ENCODE measurements at places on chromosomes 11 and 22.

- no peak for DNase-seq
Observed at GRCh38 chr22:39927544-39927943, 26.7 kb downstream of the GRAP2 start.

- DNase-seq = no peak
Observed at GRCh38 chr11:108536783-108537182, 38.6 kb upstream of the POGLUT3 start.

GRCh38 chr11:122042981-122043380 lies 73.0 kb downstream of the BLID start:
- DNase-seq = no peak

GRCh38 chr11:129871914-129872313 lies 23.5 kb downstream of the NFRKB start:
- no peak for DNase-seq

- peak; percentile 17 for DNase-seq
Observed at GRCh38 chr11:73983741-73984538, 1.3 kb upstream of the UCP2 start.

DNA sequence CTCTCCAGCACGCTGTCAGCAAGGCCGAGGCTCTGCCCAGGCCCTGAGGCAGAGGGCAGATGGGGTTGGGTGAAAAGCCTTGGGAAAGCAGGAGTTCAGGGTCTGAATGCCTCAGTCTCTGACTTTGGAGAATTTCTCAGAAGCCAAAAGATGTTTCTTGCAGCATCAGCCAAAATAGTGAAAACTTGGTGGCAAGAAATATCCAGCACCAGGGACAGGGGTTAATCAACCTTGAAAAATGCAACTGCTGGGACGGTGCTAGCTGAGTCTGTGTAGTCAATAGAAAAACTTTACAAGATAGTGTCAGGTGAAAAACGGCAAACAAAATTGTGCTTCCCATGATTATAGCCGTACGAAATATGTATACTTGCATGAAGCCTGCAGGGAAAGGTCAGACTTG lies 1.4 kb upstream of the ABCC8 start:
- DNase-seq = no peak

DNA sequence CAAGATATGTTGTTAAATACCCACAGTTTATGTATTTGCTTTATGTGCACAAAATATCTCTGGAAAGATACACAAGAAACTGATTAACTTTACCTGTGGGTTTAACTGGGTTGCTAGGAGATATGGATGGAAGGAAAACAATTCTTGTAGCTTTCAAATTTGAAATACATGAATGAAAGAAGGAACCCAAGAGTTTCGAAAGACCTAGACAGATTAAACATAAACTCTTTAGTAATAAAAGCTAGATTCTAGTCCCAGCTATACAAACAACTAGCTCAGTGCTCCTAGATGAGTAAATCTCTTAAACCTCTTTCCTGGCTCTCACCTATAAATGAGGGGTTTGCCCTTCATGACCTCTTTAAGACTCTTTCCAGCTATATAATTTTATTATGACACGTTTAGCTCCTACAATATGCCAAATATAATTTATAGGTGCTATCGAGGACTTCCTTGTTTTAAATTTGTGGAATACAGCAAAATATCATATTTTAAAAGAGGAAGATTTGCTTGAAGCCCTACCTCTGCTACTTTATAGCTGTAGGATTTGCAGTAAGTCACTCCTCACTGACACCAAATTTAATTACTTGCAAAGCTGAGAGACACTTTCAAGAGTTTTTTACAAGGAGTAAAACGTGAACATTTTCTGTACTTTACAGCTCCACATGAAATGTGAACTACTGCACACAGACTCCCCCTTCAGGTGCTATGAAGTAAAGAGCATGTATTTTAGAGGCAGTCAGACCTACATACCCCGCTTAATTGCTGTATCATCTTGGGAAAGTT lies 50.7 kb downstream of the RRAS2 start:
- no peak for DNase-seq

- no peak for DNase-seq
Observed at GRCh38 chr11:130842001-130842400, 74.3 kb downstream of the SNX19 start.

- DNase-seq = no peak
Observed at GRCh38 chr11:102683277-102683676, 22.3 kb downstream of the MMP27 start.

DNA sequence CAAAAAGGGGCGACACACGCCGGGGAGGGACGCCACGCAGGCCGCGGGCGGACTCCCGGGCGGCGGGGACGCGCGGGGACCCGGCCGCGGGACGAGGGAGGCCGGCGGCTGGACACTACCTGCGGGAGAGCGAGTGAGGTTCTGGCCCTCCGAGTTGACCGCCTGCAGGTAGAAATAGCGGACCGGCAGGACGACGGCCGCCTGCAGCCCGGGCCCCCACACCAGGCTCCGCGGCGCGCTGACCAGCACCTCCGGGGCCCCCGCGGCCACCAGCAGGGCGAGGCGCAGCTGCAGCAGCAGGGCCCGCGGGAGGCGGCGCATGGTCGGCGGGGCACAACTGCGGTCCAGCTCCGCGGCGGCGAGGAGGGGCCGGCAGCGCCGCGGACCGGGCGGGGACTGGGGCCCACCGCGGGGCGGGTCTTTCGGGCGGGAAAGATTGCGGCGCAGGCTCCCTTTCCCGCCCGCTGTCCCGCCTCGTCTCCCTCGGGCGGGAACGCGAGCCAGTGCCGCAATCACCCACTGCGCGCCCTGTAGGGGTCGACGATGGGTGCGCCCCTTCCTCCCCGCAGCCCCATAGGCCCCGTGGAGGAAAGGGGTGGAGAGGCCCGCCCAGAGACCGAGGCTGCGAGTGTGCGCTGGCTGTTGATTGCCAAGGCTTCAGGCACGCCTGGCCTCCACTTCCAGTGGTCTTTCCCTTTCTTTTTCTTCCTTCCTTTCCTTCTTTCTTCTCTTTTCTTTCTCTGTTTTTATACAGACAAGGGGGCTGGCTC lies at the start of gene POGLUT3:
Gene POGLUT3 (minus strand): TSS at position 339 of the 770 bp plus-strand sequence. CDS start 18 bp downstream, at position 321.
- DNase-seq = peak; percentile 74

GRCh38 chr11:19432370-19433061 lies 191.8 kb upstream of the E2F8 start:
- DNase-seq = no peak

- no peak for DNase-seq
Observed at GRCh38 chr22:27772984-27773498, 28.5 kb downstream of the MN1 start.

GRCh38 chr22:24400726-24401596 lies 26.4 kb upstream of the ADORA2A start:
- DNase-seq = no peak

DNA sequence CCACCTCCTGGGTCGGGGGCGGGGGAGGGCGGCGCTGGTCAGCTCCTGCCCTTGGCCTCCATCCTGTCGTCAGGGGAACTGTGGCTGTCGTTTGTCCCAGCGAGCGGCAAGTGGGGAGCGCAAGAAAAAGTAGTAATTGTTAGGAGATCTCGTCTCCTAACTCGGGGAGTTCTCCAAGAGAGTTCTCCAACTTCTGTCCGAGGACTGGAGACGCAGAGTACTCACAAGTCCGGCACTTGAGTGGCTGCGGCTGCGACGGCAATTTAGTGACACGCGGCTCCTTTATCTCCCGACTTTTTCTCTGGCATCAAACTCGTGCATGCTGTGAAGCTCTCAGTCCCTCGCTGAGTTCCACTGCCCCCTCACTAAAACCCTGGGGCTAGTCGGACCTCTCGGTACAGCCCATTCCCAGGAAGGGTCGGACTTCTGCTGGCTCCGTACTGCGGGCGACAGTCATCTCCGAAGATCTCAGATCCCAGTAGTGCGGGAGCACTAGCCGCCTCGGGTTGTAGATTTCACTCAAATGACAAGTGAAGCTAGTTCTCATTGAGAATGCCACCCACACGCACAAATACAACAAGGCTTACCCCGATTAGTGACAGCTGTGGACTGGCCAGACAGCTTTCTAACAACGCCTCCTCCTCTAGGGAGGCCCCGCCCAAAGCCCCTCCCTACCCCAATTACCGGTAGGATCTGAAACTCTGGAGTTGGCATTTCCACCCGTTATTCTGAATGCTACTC lies at the start of gene PGR:
Gene PGR (minus strand): TSS at position 611 of the 741 bp plus-strand sequence. CDS start 743 bp downstream, outside the sequence.
- DNase-seq = peak; percentile 85

DNA sequence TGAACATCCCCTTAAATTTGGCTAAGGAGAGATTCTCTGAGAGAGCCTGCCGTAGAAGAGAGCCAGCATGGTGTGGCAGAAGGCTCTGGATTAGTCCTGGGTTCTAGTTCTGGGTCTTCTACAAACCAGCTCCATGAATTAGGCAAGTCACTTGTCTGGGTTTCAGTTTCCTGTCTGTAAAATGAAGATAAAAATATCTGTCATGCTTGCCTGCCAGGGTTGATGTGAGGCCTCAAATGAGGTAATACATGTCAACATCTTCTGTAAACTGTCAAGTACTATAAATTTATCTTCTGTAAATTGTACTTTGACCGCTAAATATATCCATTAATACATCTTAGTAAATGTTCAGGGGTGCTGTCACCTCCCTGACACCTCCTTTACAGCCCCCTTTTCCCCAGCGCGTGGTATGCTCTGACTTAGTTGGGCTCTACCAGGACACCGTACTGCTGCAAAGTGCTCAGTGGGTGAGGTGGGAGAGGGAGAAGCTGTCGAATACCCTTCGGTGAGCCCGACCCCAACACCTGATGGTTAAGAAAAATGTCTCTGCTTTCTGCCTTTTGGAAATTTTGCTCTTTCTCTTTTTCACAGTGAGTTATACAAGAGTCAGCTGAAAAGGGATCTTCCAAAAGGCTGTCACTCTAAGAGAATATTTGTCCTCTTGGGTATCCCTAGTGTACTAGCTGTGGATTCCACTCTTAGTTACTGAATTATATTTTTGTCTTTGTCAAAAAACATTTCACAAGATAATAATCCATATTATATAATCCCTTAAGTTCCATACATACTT lies 15.0 kb downstream of the RBX1 start:
- no peak for DNase-seq

GRCh38 chr11:13169709-13170108 lies 107.9 kb upstream of the BMAL1 start:
- no peak for DNase-seq

GRCh38 chr11:94332814-94333213 lies 28.4 kb downstream of the IZUMO1R start:
- DNase-seq = no peak

DNA sequence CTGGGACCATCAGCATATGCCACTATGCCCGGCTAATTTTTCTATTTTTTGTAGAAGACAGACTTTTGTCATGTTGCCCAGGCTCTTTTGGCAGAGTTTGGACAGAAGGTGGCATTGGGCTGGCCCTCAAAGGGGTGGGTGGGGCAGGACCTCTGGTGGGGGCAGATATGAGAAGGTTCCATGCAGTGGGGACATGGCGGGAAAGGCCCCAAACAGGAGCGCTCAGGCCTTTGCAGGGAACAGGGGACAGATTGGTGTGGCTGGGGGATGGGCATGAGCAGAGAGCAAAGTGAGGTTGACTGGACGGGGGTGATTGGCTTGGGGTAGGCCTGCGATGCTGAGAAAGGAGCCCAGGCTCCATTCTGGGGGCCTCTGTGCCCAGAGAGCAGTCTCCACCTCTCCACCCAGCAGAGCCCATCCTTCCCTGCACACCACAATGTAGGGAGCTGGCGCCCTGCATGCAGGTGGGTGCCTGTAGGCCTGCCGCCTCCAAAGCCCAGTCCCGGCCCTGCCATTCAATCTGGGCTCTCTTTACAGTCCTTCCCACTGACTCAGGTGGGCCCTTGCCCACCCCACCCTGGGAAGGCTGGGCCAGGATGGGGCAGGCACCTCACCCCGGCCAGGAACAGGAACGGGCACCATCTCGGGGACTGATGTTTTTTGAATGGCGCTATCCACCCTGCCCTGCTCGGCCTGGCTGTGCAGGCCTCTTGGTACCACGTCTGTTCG lies 98.7 kb downstream of the MORC2 start:
- peak; percentile 15 for DNase-seq

GRCh38 chr11:86735451-86736290 lies 63.3 kb upstream of the ME3 start:
- DNase-seq = no peak

DNA sequence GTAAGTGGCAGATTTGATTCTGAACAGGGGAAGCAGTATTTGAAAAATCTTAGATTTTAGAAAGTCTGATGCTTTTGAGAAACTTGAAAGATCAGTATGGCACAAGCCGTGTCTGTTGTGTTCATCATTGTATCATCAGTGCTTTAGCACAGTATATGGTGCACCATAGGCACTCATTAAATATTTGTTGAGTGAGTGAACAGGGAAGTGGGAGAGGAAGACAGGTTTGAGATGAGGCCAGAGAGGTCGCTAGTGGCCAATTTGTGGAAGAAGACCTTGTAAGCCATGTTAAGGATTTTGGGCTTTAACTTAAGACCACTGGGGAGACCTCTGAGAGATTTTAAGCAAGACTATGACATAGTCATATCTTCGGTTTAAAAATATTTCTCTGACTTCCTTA lies 12.9 kb downstream of the CHEK1 start:
- no peak for DNase-seq

GRCh38 chr22:45428391-45429385 lies 15.2 kb downstream of the RIBC2 start:
- DNase-seq = peak; percentile 43

DNA sequence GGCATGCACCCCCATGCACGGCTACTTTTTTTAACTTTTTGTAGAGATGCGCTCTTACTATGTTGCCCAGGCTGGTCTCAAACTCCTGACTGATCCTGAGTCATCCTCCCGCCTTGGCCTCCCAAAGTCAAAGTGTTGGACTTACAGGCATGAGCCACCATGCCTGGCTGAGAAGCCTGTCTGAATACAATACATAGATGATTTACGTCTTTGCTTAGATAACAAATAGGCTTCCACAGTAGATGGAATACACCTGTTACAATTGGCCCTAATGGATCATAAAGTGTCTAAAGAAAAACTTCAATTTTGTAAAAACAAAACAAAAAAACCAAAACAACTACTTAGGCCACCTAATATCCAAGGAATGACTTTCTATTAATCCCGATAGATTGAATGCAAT lies 13.0 kb upstream of the CLTCL1 start:
- no peak for DNase-seq

GRCh38 chr11:128772814-128773213 lies 78.9 kb downstream of the FLI1 start:
- peak; percentile 74 for DNase-seq

- no peak for DNase-seq
Observed at GRCh38 chr11:119622454-119623143, 106.4 kb downstream of the NECTIN1 start.

DNA sequence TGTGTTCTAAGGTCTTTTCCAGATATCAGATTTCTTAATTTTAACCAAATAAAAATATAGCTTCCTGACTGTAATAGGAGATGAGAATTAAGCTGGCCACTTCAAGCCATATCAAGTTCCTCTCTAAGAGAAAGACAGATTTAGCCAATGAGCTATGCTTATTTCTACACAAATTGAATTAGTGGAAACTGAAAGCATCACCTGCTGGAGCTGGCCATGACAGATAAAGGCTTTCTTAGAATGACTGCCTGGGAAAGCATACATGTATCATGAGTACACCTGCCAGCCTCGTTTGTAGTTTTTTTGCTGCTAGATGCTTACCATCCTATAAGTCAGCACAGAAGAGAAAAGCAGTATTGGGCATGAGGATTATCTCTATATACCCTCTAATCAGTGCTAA lies 53.5 kb upstream of the DBX1 start:
- no peak for DNase-seq
